ENCODE measurements at places on chromosomes 2 and 18.

GRCh38 chr2:127094509-127095366 is 12.2 kb downstream of the BIN1 start:
- DNase-seq, result no peak

DNA sequence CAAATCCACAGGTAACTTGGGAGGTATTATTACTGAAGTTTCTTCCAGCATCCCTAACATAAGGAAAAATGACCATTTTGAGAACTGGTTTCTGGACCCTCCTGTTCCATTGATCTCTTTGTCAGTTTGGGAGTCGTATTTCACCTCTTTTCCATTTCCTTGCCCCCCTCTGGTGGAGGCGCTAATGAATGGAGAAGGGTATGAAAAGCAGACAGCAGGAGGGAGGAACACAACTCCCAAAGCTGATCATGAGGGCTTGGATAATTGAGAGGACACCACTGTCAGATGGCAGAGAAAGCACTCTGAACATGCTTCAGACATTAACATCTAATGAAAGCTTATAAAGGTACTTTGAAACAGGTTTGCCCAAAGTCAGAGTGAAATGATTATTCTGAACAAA is 56.6 kb upstream of the TLK1 start:
- DNase-seq, result no peak

DNA sequence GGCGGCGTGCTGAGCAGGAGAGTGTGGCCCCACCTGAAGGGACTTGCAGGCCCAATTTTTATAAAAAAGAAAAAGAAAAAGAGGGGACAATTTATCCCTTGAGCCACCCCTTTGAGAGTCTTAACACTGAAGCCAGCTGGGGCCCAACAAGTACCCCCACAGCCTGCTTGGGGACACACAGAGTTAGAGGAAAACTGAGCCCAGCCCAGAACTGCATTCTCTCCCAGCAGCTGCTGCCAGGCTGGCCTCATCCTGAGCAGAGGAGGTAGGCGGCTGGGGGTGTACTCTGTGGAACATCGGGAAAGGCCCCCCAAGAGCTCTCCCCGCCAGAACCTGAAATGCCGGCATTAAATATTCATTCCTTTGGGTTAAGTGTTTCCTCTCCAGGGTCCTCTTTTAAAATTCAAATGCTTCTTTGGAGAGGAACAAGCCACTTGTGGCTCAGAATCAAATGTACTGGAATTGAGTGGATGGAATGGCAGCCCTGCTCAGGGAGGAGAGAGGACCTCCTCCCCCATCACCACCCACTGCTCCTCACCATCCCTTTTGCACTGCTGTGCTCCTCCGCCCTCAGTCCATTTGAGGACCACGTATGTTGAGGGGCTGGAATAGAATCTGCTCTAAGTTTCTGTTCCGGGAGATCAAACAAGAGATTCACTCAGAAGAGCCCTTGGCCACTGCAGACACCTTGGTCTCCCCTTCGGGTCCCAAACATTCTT is 45.6 kb downstream of the C1QL2 start:
- no peak for DNase-seq

DNA sequence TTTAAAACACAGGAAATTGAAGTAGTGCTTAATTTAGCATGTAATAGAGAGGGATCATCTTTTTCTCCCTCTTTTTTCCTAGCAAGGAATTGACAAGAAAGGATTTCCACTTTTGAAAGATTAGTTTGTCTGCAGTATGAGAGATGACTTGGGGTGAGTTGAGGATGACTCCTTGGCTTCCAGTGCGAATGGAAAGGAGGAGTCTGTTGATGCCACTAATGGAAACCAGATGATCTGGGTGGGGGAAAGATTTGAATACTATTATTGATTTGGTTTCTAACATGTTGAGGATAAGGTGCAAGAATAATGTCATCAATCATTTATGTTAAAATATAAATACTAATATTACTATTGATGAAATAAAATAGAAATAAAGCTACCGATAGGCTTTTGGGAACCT is 205.4 kb downstream of the PPP1R1C start:
- DNase-seq, result no peak

DNA sequence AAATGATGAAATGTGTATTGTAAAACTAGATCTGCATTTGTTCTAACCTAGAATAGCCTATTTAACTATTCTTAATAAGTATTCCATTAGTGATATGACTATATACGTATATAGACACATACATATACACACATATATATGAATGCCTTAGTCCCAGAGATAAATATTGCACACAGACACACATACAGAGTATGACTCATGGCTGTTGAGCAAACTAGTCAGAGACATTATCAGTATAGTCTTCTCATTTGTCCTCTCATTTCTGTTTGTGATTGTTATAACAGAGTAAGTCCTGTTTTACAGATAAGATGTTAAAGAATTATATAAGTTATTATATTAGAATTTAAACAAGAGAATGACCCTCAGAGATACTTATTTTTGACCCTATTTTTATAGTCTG is 202.5 kb downstream of the CCDC102B start:
- no peak for DNase-seq

DNA sequence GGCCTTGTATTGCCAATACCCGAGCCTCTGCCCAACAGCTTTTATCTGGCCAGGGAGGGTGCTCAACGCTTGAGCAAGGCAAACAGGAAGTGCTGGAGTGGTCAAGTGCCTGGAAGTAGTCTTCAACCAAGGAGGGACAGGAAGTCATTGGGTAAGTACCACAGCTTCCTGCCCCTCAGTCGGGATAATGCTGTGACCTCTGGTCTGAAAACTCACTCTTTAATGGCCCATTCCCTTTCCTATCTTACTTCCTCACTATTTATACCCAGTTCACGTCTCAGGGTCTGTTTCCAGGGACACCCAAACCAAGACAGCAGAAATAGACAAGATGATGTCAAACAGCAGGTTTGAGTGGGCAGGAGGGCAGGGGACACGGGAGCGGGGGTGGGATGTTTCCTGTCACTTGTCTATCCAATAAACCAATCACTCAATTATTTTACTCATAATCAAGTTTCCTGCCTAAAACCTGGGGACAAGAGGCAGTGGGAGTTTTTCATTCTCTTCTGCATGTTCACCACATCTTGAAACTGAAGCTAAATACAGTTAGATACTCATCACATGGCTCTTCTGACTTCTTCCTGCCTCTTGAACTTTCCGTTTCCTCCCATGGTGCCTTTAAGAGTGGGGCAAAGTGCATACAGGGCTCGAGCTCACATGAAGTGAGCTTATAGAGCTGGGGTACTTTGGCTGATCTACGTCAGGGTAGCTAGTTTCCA is 68.9 kb upstream of the CAB39 start:
- no peak for DNase-seq

GRCh38 chr2:143255899-143256298 is 126.7 kb downstream of the ARHGAP15 start:
- DNase-seq, result no peak

DNA sequence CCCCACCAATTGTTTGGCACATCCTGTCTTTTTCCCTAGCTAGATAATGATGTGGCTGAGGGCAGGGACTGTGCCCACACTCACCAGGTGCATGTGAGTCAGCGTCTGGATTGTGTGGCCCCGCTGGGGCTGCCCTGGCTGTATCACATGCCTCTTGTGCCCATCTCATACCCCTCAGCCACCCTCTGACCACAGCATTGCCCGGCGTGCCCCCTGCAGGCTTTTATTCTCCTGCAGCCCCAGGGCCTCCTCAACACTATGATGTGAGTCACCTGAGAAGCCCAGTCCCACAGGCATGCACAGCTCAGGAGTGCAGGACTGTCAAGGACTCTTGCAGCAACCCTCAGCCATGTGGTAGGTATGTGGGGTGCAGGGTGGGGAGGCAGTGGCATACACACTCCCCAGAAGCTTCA is 14.8 kb upstream of the STEAP3 start:
- no peak for DNase-seq

DNA sequence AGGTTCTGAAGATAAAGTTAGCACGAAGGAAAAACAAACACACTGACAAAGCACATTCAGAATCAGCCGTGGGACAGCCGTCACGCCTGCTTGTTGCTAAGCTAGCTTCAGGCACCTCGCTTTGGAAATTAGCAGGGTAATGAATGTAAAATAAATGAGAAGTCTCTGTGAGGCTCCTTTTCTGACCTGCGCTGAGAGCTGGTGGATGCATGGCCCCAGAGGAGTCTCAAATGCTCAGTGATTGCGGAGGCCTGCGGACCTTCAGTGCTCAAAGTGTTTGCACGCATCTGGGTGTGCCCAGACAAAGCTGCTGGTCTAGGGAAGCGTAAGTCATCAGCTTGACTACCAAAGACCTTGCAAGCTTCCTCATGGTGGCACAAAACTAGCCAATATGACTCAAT is 50.6 kb downstream of the CD8B2 start:
- DNase-seq, result no peak

GRCh38 chr2:98501876-98502275 is 57.2 kb downstream of the INPP4A start:
- DNase-seq, result no peak

- DNase-seq, result no peak
These were observed 306.9 kb downstream of the GULP1 start for GRCh38 chr2:188598551-188598950.

DNA sequence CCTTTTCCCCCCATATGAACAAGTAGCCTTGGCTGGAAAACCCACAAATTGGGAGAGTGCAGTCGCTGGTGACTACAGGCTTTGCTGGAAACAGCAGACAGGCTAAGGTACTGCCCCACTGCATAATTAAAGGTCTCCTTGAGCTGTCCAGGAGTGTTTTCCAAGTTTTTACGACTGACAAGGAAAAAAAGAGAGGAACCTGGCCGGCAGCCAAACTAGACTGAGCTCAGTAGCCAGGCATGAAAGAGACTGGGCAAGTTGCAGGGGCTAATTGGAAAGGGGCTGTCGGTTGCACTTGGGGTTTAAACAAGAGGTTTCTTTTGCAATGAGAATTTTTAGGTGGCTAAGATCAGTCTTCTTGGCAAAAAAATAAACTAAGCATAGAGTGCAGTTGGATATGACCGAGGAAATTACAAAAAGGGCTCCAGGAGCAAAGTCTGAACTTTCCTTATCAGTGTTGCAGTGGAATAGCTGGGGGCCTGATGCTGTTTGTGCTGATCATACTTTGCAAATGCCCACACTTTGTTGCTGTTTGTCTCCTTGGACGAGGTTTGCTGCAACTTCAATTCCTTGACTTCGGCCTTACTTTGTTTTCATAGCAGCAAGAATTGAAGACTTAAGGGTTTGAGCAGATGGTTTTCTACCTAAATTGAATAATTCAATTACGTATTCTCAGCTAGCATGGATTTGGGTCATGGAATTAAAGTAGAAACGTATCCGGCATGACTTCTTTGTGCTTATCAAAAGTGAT is 2.1 kb downstream of the GULP1 start:
- peak; percentile 46 for DNase-seq

Data from Panc1 (cell line).